ENCODE measurements at places on chromosomes 3 and 15. TPM values are rescaled to one million over a fixed set of nuclear protein-coding genes. Genes with fewer than 3 reads are reported as not detected.

GRCh38 chr15:71691458-71692417 lies 118.6 kb upstream of the NR2E3 start:
- no peak for DNase-seq

DNA sequence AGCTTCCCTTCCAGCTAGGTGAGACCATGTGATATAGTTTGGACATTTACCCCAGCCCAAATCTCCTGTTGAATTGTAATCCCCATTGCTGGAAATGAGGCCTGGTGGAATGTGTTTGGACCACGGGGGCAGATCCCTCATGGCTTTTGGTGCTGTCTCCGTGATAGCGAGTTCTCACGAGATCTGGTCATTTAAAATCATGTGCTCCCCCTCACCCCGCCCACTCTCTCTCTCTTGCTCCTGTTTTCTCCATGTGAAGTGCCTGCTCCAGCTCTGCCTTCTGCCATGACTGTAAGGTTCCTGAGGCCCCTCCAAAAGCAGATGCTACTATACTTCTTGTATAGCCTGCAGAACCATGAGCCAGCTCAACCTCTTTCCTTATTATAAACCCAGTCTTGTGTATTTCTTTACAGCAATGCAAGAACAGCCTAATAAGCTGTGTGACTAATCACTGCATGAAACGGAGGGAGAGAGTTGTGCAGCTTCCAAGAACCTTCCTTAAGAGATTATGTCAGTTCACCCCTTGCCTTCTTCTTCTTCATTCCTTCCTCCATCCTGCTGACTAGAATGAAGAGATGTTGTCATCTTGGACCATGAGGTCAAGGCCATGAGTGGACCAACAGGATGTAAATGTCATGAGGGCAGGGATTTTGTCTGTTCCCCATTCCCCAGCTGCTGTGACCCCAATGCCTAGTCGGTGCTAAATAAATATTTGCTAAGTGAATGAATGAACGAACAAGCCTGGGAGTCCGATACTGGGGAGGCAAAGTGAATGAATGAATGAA lies 91.0 kb downstream of the CPN2 start:
- DNase-seq, result peak; percentile 44

- no peak for DNase-seq
These were observed 23.5 kb downstream of the PAQR9 start for GRCh38 chr3:142940000-142940399.

- no peak for DNase-seq
These were observed 544 bp upstream of the MYO1E start for GRCh38 chr15:59373215-59373614.

GRCh38 chr3:150372722-150373121 lies 35.4 kb upstream of the TSC22D2 start:
- DNase-seq, result peak; percentile 47

- peak; percentile 2 for DNase-seq
These were observed 61.7 kb upstream of the KCNMB2 start for GRCh38 chr3:178474526-178474925.

- DNase-seq, result no peak
These were observed 19.7 kb downstream of the DAPK2 start for GRCh38 chr15:64026591-64026990.

- peak; percentile 58 for DNase-seq
These were observed 401 bp downstream of the SEC11A start for GRCh38 chr15:84715441-84716035.

DNA sequence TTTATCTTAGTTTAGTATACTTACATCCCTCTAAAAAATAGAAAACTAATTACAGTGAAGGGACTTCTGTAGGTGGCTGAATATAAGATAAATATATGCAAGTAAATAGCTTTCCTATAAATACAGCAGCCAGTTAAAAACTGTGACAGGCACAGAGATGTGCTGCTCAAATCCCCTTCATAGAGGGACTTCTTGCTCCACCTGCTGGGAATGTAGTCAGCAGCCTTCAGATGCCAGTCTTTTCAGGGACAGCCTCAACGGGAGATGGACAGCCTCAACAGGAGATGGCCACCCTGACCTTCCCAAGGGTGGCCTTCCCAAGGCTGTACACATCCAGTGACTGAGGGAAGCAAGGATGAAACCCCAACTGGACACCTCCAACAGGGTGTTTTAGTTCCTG lies 15.7 kb upstream of the PRR23E start:
- DNase-seq, result no peak

- DNase-seq, result no peak
These were observed 22.9 kb upstream of the HHATL start for GRCh38 chr3:42725454-42725853.

DNA sequence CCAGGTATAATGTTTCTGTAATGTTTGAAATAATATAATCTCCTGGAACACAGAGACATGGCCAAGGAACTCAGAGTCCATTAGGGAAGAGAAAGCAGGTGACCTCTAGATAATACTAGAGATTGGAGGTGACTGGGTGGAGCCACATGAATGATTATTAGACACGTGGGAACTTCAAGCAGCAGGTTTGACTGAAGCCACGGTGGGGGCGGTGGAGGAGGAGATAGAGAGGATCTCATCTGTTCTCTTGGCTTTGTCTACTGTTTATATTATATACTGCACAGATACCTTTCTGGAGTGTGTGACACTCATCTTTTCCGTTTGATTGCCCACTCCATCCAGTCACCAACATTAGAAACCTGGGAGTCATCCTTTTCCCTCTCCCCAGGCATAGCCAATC lies 33.7 kb downstream of the KIF7 start:
- no peak for DNase-seq

DNA sequence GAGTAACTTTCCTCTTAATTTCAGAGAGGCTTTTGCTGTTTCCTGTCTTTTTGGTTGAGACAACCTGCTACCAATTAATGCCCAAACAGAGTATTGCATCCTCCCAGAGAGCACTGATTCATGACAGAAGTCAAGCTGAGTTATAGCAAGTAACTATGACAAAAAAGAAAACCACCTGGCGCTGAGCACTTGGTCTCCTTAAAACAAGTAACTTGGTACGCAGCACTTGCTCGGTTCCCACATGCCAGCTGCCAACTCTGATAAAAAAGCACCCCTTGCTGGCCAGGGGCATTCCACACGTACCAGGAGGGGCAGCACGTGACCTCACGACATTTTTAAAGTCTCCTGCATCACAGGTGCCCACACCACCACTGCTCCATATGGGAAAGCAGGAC lies 13.5 kb upstream of the MYO5C start:
- DNase-seq, result no peak

DNA sequence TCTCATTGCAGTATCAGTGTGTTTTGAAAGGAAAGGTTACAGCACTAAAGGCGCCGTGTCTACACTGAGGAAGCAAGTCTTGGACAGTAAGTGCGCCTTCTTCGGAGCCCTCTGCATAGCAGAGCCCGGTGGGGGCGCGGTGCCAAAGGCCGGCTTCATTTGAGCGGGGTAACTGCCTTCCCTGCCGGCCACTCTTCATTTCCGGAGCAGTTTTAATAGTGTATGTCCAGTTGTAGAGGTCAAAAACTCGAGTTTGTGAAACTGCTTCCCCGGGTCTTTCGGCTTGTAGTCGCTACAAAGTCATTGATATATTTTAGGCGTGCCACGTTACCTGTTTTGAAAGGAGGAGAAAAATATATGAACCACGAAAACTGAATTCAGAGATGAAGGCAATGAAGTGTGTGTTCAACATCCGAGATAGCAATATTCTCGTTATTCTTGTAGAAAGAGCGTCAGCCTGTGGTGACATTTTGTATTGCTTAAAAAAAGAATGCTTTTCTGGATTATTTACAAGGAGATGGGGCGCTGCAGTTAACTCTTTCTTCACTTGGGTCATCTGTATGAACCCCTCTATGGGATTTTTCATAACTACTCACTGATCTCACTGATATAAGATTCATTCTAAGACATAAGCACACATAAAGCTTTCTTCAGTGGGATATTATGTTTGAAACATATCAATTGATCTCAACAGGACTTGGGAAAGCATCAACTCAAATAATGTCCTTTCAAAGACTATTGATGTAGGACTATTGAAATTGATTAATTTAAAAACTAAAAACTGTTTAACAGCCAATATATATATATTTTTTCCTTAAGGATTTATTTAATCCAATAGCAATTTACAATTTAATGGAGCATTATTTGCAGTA lies 3.0 kb downstream of the ALCAM start:
- peak; percentile 87 for DNase-seq

DNA sequence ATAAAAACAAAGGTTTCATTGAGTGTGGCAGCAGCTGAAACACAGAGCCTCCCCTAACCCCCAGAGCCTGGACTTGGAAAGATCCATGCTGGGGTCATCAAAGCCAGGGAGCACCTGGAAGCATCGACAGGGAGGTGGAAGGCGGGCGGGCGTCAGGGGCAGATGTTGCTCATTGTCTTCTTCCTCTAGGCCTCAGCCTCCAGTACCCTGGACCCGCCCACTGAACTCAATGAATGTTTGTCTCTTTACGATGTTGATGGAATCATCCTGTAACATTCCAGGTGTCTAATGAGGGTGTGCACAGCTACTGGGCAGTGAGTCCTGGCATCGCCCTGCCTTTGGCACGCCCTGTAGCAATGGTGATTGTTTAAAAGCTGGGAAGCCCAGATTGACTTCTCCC lies 9.8 kb downstream of the GP5 start:
- no peak for DNase-seq

DNA sequence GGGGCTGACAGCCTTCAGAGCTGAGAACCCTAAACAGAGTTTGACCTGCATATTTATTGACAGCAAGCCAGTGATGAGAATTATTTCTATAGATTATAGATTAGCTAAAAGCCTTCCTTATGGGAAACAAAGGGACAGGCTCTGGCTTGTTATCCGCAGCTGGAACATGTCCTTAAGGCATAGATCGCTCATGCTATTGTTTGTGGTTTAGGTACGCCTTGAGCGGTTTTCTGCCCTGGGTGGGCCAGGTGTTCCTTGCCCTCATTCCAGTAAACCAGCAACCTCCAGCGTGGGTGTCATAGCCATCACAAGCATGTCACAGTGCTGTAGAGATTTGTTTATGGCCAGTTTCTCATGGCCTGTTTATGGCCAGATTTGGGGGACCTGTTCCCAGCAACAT lies 10.2 kb upstream of the FAH start:
- no peak for DNase-seq

GRCh38 chr3:9384141-9384828 lies 13.1 kb upstream of the SETD5 start:
- DNase-seq, result no peak

GRCh38 chr3:184348057-184348382 lies 10.6 kb downstream of the FAM131A start:
- no peak for DNase-seq

DNA sequence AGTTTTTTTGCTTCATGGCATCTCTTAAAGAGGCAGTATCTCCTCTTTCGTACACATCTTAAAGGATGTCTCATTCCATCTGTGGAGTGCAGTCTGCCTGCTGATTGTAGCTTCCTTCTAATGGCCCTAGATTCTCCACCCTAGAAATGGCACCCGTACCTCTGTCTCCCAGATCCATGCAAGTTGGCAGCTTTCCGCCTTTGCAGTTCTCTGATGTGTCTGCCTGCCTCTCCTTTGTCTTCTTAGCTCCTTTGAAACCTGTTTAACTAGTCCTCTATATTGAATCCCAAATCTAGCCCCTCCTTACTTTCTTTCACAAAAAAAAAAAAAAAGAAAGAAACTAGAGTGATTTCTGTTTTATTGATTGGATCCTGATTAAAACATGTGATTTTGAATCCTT lies 1025.0 kb downstream of the ZPLD1 start:
- DNase-seq, result no peak

- DNase-seq, result peak; percentile 54
These were observed 121.5 kb downstream of the XXYLT1 start for GRCh38 chr3:195149292-195150030.

- no peak for DNase-seq
These were observed 68.0 kb downstream of the CHL1 start for GRCh38 chr3:264394-265156.

GRCh38 chr3:130423064-130423463 lies 77.6 kb downstream of the COL6A5 start:
- DNase-seq, result no peak

DNA sequence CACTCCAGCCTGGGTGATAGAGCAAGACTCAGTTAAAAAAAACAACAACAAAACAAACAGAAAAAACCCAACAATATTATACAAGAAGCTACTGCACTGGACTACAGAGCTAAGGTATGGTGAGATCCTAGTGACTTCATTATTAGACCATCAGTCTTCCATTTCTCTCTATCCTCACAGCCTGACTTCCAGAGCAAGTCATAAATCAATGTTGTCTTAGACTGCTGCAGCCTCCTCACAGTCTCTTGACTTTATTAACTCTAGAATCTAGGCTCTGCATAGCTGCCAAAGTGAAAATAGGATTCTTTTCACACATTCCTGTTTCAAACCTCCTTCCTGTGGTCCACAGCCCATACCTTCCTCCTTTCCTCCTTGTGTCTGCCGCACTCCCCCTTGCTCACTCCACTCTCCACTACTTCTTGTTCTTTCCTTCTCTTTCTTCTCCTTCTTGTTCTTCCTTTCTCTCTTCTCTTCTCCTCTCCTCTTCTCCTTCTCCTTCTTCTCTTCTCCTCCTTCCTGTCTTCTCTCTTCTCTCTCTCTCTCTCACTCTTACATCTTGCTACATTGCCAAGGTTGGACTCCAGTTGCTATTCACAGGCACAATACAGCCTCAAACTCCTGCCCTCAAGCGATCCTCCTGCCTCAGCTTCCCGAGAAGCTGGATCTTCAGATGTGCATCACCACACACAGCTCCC lies 49.4 kb downstream of the CCR4 start:
- DNase-seq, result no peak

- peak; percentile 36 for DNase-seq
These were observed 21.9 kb downstream of the ABTB1 start for GRCh38 chr3:127694467-127695215.

DNA sequence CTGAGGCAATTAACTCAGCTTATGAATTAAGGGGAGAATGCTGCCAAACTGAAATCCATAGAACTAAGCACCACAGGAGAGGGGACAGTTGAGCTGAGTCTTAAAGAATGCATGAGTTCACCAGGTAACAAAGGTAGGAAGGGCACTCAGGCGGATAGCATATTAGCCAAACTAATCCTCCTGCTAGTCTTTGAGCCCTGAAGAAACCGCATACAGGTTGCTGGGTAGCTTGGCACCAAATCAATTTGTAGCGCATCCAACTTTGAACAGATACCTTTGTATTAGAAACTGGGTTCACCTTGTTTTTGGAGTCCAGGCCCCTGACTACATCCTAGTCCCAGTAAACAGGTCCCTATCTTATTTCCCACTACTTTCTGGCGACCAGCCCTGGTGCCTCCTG lies 93.7 kb downstream of the FRMD4B start:
- no peak for DNase-seq

- DNase-seq, result no peak
These were observed 33.6 kb downstream of the EAF1 start for GRCh38 chr3:15460891-15461531.

GRCh38 chr3:94440767-94441493 lies 378.1 kb downstream of the NSUN3 start:
- peak; percentile 83 for DNase-seq

The TRMT10C gene
- 16.6 TPM for polyA plus RNA-seq

The SPSB4 gene
- polyA plus RNA-seq, result 0.06 TPM

The AHSG gene
- polyA plus RNA-seq, result not detected

The LCMT2 gene
- polyA plus RNA-seq, result 4.1 TPM

The SMC4 gene
- polyA plus RNA-seq, result 23.7 TPM

The ERC2 gene
- 5.6 TPM for polyA plus RNA-seq

The CCDC39 gene
- not detected for polyA plus RNA-seq

Measured in endothelial cell of umbilical vein (primary cell).